Peyer's patch (tissue), 4 donors: ENCODE measurements at places on chromosomes 2 and 18. TPM values are rescaled to one million over a fixed set of nuclear protein-coding genes. Genes with fewer than 3 reads are reported as not detected.

Gene POTEI
- total RNA-seq, result 0.53 TPM

DNA sequence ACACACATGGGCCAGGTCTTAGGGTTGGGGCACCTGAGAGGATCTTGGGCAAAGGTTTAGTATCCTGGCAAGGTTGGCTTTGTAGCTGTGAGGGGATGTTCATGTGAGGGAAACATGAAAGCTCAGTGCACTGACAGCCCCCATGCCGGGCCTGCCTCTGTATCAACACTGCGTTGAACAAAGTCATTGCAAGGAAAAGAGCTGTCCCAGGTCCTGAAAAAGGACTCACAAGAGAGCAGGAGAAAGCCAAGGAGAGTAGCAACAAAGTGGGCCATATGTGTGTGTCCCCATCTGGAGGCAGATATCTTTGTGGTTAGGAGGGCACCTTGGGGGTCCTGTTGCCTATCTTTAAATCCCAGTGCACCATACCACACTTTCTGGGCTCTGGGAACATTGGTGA is 237.8 kb upstream of the THSD7B start:
- no peak for DNase-seq

DNA sequence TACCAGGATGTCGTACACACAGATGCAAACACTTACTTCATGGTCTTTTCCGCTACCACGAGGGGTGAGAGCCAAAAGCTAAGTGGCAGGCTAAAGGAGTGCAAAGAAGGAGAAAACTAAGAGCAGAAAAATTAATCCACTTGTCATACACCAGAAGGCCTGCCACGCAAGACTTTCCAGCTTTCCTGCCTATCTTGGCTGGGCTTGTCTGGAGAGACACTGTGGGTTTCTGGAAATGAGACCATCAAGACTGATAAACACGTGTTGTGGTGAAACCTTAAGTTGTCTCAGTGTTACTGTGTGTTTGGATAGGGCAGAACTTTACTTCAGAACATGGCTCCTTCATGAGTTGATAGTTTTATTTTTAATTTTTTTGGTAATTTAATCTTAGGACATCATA is 175.6 kb downstream of the FMNL2 start:
- no peak for DNase-seq

- no peak for DNase-seq
Observed at GRCh38 chr2:86335865-86336674, 1.4 kb downstream of the REEP1 start.

- no peak for DNase-seq
Observed at GRCh38 chr18:35050705-35051195, 9.5 kb downstream of the MAPRE2 start.

DNA sequence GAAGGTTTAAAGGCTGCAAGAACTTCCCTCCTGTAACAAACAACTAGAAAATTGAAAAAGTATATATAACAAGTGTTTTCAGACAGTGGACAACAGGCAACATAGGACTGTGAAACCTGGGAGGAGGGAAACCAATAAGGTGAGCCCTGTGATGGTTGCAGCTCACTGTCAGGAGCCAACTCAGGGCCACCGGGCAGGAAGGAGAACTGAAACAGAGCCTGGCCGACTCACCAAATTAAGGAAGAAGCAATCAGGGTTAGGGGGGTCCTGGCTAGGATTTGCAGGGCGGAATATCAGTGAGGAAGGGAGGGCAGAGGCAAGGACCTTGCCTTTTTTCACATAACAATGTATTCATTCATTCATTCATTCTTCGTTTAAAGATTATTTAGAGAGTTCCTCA is 21.8 kb upstream of the CNRIP1 start:
- DNase-seq, result no peak

Gene MAP3K19
- total RNA-seq, result not detected

DNA sequence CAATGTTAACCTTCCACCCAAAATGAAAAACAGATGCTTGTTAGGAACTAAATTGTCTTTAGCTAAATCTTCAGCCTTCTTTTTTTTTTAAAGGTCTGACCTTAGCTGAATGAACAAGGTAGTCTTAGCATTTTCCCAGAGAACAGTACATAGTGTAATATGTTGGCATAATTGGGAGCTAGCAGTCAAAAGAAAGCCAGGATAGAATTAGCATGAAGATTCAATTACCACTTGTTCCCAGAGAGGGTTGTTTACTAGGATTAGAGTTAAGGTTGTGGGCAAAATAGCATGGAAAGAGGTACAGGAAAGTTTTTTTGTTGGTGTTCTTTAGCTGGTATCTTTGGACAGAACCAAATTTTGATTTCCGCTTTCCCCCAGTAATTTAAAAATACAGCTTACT is 6.9 kb downstream of the CDH20 start:
- no peak for DNase-seq

DNA sequence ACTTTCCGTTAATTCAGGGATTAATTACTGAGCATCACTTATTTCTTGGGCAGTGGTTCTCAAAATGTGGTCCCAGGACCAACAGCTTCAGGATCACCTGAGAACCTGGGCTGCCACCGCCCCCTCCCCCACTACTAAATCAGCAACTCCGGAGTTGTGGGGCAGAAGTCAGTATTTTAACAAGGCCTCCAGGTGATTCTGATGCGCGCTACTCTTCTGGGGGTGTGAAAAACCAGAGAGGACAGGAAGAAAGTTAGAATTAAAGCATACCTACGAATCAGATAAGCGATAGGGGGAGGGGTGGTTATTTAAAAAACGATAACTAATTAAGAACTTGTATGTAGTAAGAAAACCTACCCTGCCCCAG is 319 bp downstream of the ZSCAN30 start:
- no peak for DNase-seq

DNA sequence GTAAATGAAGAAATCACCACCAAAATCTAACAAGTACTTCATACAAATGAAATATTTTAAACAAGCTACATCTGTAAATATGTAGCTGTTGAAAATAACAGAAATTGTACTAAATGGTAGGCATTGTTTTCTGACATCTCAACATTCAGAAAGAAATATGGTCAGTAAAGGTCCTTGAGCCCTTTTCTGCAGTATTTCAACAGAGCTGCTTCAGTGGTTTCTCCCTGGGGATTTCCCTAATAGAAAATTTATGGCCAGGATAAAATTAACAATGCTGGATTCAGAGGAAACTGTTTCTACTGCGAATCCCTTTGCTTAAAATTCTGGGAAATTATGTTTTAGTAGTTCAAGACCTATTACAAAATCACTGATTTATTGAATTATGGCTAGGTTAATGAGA is 256.6 kb downstream of the PIEZO2 start:
- DNase-seq, result no peak

GRCh38 chr2:20781656-20782265 is 41.1 kb downstream of the LDAH start:
- no peak for DNase-seq

Gene DRC1
- not detected for total RNA-seq

GRCh38 chr18:3223356-3223755 is 3.6 kb upstream of the MYOM1 start:
- no peak for DNase-seq
